ENCODE measurements at places on chromosomes 1 and 21.

DNA sequence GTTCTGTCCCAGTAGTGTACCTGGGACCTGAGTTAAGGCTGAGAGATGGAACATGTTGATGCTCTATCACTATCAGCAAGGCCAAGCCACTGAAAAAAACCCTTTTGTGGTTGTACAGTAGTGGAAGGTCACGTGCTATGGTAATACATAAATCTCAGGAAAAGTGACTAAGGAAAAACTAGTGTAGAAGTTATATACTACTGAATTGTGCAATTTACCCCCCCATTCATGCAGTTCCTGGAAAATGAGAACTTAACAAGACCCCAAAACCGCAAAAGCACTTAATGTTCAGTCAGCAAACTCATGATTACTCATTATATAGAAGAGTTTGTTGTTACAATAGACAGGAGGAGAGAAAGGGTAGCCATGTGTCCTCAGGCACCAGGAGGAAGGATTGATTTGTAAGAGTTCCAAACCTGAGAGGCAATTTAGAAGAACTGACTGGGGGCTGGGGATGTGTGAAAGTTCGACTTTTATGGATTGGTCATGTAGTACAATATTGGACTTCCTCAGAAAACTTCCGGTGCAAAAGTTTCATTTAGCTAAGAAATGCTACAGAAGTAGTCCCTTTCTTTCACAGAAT lies 91.6 kb downstream of the RGL1 start:
- no peak for DNase-seq

- no peak for DNase-seq
Measured at GRCh38 chr1:157442065-157442464, 110.2 kb downstream of the FCRL5 start.

GRCh38 chr1:226697151-226697928 lies 41.7 kb downstream of the ITPKB start:
- DNase-seq = no peak

GRCh38 chr1:115090540-115090939 lies 1.2 kb upstream of the TSPAN2 start:
- DNase-seq = no peak

- DNase-seq = no peak
Measured at GRCh38 chr1:6588128-6588892, 8.5 kb downstream of the ZBTB48 start.

- DNase-seq = no peak
Measured at GRCh38 chr1:151854658-151855057, 1.1 kb upstream of the THEM5 start.

GRCh38 chr1:66371233-66372005 lies 162.5 kb upstream of the SGIP1 start:
- no peak for DNase-seq

DNA sequence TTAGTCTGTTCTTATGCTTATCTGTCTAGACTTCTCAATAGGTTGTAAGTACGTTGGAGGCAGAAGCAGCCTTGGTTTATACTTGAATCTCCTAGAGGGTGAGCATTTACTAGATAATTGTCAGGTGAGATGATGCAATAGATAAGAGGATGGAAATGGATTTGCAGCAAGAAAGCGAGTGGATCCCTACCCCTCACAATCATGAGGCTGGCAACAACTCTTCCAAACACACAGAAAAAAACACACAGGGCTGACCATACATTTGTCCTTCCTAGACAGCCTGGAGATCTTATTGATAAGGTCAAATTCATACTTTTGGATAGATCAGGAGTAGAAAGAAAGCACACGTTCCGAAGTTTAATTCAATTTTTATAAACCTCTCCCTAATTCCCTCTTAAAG lies 481.4 kb upstream of the CAMK1G start:
- DNase-seq = no peak

GRCh38 chr1:160101037-160101716 lies 2.8 kb upstream of the IGSF8 start:
- peak; percentile 74 for DNase-seq

GRCh38 chr1:152976688-152977087 lies 6.2 kb downstream of the SPRR4 start:
- no peak for DNase-seq

- DNase-seq = no peak
Measured at GRCh38 chr1:15188678-15189077, 35.1 kb downstream of the TMEM51 start.
